ENCODE measurements at places on chromosomes 6 and 20. TPM values are rescaled to one million over a fixed set of nuclear protein-coding genes. Genes with fewer than 3 reads are reported as not detected.

DNA sequence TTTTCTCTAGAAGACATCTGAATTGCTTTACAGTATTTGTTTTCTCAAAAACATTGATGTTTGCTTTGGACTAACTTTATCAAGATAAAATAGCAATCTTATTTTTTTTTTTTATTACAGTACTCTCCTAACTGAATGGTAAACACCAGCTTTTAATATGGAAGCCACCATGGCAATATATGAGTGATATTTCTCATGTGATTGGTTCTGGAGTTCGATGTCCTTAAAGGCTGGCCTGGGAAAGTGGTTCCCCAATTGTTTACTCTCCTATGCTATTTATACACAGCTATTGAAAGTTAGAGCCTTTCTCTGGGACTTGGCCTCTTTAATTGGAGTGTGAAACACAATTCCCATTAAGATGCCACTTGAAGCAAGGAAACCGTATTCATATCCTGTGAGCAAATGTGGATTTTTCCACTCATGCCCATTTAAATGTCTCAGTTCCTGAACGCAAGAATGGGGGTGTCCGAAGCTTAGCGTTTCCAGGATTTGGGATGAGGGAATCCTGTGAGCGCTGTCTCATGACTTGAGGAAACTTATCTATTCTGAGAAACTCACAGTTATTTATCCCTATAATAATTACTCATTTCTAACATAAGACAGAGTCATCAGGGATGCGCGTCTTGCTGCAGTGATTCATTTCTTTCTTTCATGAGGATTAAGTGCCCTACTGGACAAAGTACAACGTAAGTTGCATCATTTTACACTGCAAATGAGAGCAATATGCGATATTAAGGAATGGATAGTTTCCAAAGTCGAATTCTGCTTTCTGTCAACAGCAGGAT is 143.3 kb upstream of the PREP start:
- H3K4me3 ChIP-seq: no peak overlapping the region
- H3K27me3 ChIP-seq: no peaks in the 10 kb centered on the region
- no peaks in the 10 kb centered on the region for H3K4me1 ChIP-seq
- DNase-seq: peak; percentile 55
- H3K27ac ChIP-seq: peak overlapping the region; percentile 65
- no peaks in the 10 kb centered on the region for H3K36me3 ChIP-seq

The PMEPA1 gene
- 5.6 TPM for total RNA-seq

DNA sequence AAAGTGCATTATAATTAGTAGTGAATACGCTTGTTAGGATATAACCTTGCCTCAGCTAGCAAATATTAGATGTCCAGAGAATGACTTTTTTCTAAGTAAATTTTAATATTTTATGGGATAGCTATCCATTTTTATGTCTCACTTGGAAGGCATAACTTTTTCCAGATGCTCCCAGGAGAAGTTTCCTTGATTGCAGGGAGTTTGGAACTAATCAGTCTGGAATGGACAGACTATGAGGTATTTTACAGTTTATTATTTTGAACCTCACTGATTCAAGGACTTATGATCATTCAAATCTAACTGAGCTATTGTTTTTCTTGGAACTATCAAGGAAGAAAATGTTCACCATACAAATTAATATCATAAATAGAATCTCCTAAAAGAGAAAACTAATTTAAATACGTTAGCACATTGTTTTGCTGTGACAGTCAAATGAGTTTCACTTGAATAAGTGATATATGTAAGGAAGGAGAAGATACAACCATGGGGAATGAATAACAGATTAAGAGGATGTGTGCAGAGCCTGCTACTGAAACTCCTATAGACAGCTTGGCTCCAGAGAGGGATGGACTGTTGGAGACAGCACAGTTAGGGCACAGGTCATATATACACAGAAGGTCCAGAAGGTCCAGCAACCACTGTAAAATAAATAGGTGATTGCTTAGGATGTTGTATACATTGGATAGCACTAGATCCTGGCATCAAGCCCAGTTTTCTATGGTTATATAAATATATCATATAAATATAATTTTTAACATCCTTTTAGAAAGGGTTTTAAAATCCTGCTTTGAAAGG is 20.6 kb upstream of the LCA5 start:
- no peak overlapping the region for H3K27ac ChIP-seq
- H3K4me3 ChIP-seq: no peak overlapping the region
- DNase-seq: no peak
- H3K36me3 ChIP-seq: no peaks in the 10 kb centered on the region

DNA sequence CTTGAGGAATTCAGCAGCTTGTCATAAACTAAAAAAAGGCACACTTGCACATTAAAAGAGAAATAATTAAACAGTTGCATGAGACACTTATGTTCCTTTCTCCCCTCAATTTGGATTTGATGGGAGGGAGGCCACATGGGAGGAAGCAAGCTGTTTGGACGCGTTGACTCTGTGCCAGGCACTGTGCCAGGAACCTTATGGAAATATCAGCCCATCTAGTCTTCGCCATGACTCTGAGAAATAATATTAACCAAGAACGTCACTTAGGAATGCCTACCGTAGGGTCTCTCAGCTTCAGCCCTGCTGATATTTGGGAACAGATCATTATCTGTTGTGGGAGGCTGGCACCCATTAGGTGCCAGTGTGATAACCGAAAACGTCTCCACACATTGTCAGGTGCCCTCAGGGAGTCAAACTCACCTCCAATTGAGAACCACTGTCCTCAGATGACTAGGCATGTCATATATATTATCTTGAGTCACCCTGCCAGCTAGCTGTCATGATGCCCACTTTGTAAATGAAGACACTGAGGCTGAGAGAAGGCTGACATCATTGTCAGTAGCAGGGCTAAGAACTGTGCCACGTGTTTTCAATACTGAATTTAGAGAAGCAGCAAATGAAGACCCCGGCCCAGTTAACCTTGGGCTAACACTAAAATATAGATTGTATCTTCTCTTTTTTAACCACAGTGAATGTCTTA is 36.1 kb downstream of the EYA2 start:
- H3K27ac ChIP-seq: no peak overlapping the region
- H3K4me1 ChIP-seq: no peaks in the 10 kb centered on the region
- no peaks in the 10 kb centered on the region for H3K36me3 ChIP-seq

GRCh38 chr6:112349958-112350357 is 2.8 kb downstream of the RFPL4B start:
- no peaks in the 10 kb centered on the region for H3K36me3 ChIP-seq
- H3K4me3 ChIP-seq: no peak overlapping the region
- peak overlapping the region; percentile 21 for H3K27ac ChIP-seq
- H3K4me1 ChIP-seq: no peaks in the 10 kb centered on the region
- no peaks in the 10 kb centered on the region for H3K27me3 ChIP-seq

- H3K36me3 ChIP-seq: no peaks in the 10 kb centered on the region
- no peaks in the 10 kb centered on the region for H3K27me3 ChIP-seq
- no peak for DNase-seq
- H3K4me1 ChIP-seq: no peaks in the 10 kb centered on the region
- H3K4me3 ChIP-seq: no peak overlapping the region
These were observed 58.6 kb downstream of the NUDT3 start for GRCh38 chr6:34333858-34334257.

- H3K27ac ChIP-seq: no peak overlapping the region
- DNase-seq: no peak
- no peaks in the 10 kb centered on the region for H3K4me1 ChIP-seq
- H3K27me3 ChIP-seq: no peaks in the 10 kb centered on the region
These were observed 187.6 kb downstream of the CLIC5 start for GRCh38 chr6:45827952-45828530.

DNA sequence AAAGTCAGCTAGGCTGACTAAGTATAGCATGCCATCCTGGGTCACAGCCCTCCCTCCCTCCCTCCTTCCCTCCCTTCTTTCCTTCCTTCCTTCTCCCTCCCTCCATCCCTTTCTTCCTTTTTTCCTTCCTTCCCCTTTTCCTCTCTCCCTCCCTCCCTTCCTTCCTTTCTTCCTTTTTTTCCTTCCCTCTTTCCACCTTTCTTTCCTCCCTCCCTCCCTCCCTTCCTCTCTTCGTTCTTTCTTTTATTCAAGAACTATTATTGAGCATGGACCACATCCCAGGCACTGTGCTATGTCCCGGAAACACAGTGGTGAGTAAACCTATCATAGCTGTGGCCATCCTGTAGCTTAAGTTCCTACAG is 106.2 kb upstream of the BACH2 start:
- no peak overlapping the region for H3K27ac ChIP-seq
- no peaks in the 10 kb centered on the region for H3K4me1 ChIP-seq
- DNase-seq: no peak
- H3K27me3 ChIP-seq: no peaks in the 10 kb centered on the region
- no peak overlapping the region for H3K4me3 ChIP-seq

GRCh38 chr20:61924858-61925554 is 140.7 kb downstream of the TAF4 start:
- no peak overlapping the region for H3K27ac ChIP-seq
- no peaks in the 10 kb centered on the region for H3K27me3 ChIP-seq
- H3K36me3 ChIP-seq: no peaks in the 10 kb centered on the region
- no peak overlapping the region for H3K4me3 ChIP-seq
- no peak for DNase-seq
- H3K4me1 ChIP-seq: no peaks in the 10 kb centered on the region

The OLIG3 gene
- not detected for total RNA-seq

The DSN1 gene
- 5.5 TPM for total RNA-seq

DNA sequence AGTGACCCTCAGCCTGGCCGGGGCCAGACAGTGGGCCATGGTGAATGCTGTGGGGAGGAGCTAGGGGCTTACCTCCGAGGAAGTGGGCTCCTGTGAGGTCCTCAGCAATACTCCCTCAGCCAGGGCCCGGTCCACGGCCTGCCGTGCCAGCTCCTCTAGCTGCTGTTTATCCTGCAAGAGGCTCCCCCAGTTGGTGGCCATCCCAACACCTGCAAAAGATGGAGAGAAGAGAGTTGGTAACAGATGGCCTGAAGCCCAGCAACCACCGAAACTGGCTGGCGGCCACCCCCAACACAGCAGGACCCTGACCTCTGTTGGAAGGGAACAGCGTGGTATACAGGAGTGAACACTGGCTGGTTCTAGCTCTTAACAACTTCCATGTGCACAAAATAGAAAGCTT is 4.0 kb downstream of the GSS start:
- no peaks in the 10 kb centered on the region for H3K36me3 ChIP-seq
- no peak for DNase-seq
- no peak overlapping the region for H3K27ac ChIP-seq

DNA sequence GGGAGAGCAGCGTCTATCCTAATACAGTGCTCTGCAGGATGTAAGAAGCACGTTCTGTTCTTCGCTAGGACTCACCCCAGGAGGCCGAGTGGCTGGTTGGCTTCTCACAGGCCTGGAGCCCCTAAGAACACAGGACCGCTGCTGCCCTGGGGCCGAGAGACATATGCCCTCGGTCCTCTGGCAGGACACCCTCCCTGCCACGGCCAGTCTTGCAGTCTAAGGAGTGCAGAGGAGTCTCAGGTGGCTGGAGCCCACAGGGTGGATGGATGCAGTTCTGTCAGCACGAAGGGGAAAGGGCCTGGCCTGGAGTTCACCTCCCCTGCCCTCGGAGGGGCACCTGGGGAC is 96.5 kb downstream of the SMOC2 start:
- H3K4me3 ChIP-seq: no peak overlapping the region
- H3K27ac ChIP-seq: peak overlapping the region; percentile 73
- H3K27me3 ChIP-seq: no peaks in the 10 kb centered on the region
- no peaks in the 10 kb centered on the region for H3K36me3 ChIP-seq

DNA sequence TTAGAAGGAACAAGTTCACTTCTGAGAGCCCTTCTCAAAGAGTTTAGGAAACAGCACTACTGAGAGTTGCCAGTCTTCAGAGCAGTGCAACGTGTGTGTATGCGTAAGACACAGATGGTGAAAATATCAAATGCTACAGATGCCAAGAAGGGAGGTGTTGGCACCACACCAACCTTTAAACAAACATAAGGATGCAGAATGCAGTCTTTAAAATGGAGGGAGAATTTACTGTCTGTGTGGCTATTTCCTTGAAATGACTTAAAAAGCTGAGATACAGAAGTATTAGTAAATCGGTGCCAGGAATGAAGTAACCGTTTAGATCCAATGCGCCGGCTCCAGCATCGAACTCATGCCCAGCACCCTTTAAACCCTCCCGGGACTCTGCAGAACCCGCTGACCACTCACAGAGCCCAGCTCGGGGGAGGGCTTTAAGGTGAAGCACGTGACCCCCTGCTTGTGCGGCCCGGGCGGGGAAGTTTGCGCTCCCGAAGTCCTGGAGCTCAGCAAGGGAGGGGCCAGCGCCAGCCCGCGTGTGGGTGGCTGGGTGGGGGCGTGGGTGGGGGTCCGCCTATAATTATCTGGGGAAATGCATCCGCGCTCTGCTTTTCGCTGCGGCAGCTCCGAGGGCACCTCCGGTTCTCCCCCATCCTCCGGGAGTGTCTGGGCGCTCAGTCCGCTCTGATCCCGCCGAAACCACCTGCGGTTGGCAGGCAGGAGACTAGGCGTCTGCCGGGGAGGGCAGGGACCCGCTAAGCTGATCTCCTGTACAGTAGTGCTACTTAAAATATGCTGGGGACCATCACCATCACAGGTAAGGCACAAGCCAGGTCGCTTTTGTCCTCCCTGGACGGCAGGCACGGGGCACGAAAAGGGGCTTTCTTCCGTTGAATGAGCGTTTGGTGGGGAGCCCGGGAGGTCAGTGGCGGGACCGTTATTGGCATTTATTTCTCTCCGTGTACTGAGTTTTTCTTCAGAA is 66.0 kb downstream of the ZBTB2 start:
- H3K27me3 ChIP-seq: no peaks in the 10 kb centered on the region
- H3K4me3 ChIP-seq: peak overlapping the region; percentile 54
- H3K4me1 ChIP-seq: no peaks in the 10 kb centered on the region
- H3K36me3 ChIP-seq: no peaks in the 10 kb centered on the region
- DNase-seq: peak; percentile 63
